ENCODE measurements at places on chromosomes 4 and X.
A peak's percentile ranks its signal among the peaks of the same experiment; 100 is the strongest.

- no peak for DNase-seq
Observed at GRCh38 chr4:82388405-82388804, 14.6 kb upstream of the HNRNPD start.

- DNase-seq, result peak; percentile 41
Observed at GRCh38 chr4:52103319-52103718, 52.2 kb downstream of the SPATA18 start.

DNA sequence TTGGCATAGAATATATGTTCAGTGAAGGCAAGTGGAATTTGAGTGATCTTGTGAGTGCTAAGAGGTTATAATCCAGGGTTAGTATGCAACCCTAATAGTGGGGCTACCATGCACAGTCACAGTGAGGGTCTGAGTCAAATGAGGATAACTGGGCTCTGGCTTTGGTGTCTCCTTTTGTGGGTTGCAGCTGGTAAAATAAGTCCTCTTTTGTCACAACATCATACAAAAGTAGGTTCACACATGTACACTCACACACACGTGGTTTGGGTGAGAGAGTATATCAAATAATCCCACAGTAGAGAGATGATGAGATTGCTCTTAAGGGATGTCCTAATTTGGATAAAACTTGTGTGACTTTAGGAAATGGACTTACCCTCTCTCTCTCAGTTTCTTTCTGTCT, 79.6 kb upstream of the EOLA2 start:
- DNase-seq, result no peak

- no peak for DNase-seq
Observed at GRCh38 chr4:2322227-2322626, 60.3 kb upstream of the MXD4 start.

DNA sequence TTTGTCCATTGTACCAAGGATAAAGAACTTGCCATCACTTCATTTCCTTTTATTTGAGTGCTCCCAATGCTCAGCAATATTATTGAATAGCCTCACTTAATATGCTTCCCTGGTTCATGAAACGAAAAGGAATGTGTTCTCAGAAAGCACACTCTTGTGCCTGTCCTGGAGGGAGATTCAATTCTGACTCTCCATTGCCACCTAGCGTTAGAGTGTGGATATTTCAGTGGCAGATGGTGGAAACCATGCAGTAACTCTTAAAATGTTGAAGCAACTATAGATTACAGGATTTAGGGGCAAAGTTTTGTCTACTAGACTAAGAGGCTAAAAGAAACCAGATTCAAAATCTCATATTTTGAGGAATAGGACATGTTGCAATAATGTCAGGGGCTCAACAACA, 36.0 kb downstream of the GAB3 start:
- peak; percentile 56 for DNase-seq

Measured in epithelial cell of esophagus (primary cell).